ENCODE measurements at places on chromosomes 1 and 21.

- no peak for DNase-seq
Measured at GRCh38 chr1:243213045-243213787, 41.9 kb downstream of the CEP170 start.

DNA sequence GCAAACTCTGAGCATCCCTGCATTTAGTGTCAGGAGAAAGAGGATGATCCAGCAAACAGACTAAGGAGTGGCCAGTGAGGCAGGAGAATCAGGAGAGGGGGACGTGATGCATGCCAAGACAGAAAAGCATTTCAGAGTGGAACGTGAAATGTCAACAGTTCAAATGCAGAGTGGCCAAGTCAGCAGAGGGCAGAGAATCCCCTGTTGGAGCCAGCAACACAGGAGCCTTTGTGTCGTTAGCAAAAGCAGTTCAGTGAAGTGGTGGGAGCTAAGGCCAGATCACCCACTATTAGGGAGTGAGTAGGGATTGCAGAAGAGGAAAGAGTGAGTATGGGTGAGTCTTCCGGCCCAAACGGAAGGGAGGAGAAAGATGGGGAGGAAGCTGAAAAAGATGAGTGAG lies 6.6 kb upstream of the FCRL6 start:
- no peak for DNase-seq

GRCh38 chr1:87682565-87682964 lies 353.9 kb downstream of the LMO4 start:
- DNase-seq: no peak

DNA sequence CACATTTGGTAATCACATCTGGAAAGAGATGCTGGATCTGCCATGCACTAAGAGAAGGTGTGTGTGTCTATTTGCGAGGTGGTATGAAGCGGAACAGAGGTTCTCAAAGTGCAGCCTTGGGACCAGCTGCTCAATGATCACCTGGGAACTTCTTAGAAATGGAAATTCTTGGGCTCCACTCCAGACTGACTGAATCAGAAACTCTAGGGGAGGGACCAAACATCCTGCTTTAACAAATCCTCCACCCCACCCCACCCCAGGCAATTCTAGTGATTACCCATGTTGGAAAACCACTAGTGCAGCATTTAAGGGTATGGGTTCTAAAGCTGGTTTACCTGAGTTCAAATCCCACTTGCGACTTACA lies 143.9 kb upstream of the JUN start:
- no peak for DNase-seq

GRCh38 chr1:154720328-154721297 lies 112.6 kb upstream of the ADAR start:
- DNase-seq: no peak

DNA sequence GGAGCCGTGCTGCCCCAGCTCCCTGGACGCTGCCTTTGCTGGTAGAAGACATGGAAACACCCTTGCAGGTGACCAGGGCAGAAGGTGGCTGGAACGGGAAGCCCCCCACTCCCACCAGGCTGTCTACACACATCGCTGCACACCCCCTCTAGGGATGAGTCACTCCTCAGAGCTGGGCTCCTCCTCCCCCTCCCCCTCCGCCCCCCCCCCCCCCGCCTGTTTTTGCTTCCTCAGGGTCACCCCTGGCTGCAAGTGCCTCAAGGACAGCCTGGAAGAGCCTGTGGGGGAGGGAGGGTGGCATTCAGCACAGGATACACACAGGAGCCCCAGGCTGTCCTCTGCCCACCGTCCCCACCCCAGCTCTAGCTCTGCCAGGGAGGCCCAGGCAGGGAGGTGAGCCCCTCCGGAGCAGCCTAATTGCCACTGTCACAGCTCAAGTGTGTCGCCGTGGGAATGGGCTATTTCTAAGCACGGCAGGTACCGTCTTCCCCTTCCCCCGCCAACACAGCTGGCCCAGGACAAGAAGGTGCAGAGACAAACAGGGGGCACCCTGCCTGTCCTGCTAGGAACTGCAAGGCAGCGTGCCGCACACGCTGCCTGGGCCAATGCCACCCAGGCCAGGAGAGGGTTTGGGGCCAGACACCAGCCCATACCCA lies 2.5 kb downstream of the FNDC10 start:
- DNase-seq: no peak

- DNase-seq: peak; percentile 77
Measured at GRCh38 chr1:85061711-85062424, 13.6 kb upstream of the MCOLN3 start.

GRCh38 chr1:37177230-37177864 lies 143.0 kb upstream of the GRIK3 start:
- no peak for DNase-seq

- DNase-seq: no peak
Measured at GRCh38 chr1:197808880-197809279, 33.6 kb upstream of the DENND1B start.

- DNase-seq: no peak
Measured at GRCh38 chr1:17933971-17934370, 173.6 kb upstream of the IGSF21 start.

DNA sequence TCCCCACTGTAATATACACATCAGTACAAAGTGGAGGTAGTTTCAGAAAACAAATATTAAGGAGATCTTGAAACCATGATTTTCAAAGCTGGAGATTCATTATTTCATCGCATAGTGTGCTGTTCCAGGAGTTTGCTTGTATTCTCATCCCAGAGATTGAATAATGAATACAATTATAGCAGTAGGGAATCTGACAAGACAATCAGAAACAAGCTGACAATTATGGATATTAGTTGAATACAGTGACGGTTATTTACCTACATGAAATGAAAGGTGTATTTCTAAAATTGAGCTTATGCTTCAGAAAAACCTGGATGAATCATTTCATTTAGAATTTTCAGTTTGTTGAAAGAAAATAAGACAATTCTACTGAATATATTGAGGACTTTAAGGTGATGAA lies 2119.0 kb downstream of the MRPL39 start:
- no peak for DNase-seq

DNA sequence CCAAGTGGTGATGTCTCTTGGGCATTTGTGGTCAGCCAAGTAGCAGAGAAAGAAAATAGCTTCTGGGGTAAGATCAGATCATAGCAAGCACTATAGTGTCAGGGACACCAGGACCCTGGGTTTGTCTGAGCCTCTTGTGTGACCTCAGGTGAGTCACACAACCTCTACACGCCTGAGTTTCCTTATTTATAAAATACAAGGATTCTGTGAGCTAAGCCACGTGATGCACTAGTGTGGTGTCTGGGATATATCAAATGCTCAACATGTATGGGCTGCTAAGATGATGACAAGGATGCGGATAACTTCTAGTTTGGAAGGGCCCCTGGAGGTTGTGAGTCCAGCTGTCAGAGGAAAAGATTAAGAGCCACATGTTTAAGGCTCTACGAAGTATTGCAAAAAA lies 24.5 kb upstream of the ZNF436 start:
- no peak for DNase-seq

DNA sequence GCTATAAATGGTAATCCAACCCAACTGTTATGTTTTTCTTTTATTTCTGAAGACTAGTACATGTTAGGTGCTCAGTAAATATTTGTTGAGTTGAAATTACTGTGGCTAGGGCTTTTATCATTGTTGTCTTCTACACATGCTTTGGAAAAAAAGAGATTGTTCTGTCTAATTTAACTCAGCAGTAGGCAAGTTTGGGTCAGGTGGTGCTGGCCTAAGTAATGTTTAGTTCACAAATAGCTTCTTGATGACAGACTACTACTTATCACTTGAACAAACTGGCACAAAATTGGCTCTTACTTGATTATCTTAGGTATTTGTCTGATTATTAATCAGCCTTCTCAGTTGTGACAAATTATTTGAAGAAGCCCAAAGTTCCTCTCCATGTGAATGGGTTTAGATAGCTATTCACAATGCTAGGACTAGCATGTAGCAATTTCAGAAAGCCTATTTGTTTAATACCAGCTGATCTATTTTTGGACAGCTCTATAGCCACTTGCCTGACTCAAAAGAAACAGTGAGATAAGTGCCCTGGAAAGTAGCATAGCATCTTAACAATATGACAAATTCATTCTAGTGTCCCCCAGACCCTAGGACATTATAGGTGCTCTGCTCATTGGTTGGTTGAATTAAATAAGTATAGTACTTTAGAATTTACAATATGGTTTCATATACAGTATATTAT lies 32.6 kb downstream of the TMEM200B start:
- no peak for DNase-seq

DNA sequence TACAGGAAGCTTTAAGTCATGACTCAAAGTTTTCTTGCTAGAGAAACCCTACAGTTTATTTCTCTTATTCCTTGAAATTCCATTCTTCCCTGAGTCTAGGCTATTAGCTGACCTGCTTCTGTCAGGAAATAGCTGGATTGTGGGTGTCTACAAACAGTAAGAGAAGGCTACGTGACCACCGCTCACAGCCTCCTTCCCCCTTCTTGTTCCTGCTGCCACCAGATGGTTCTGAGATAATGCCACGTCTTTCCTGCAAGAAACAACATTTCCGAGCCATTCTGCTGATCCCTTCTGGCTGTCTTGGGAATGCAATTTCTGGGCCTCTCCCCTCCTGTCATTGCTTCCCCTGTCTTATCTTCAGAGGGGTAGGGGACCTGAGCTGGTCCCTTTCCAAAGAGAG lies 128.9 kb upstream of the SGIP1 start:
- no peak for DNase-seq

DNA sequence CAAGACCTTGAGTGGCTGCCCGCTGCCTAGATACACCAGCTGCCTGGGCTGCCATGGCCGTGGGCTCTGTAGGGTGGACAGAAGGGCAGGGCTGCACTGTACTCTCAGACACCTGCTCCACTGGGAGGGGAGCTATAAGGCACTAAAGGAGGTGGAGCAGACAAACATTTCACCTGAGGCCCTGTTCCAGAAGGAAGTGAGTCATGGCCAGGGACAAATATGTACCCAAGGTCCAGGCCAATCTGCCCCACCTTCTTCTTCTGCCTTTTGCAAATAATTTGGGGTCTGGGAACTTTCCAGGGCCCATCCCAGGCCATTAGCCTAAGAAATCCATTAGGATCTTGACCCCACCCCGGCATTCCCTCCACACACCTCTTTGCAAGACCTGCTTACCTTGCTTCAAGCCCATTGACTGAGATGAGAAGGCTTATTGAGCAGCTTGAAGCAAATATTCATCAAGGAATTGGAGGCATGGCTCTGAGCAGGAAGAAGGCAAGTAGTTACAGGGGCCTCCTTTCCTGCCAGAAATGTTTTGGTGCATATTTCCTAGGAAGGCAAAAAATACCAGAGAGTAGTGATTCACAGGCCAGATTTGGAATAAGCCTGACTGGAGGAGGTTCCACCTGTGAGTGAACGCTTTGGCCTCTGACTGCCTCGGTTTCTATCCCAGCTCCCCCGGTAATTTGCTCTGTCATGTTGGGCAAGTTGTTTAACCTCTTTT lies at the start of gene CAPN8:
CAPN8 (minus strand) TSS at position 110 of the 721 bp plus-strand sequence; CDS start at position 55, 55 bp downstream.
- DNase-seq: no peak

DNA sequence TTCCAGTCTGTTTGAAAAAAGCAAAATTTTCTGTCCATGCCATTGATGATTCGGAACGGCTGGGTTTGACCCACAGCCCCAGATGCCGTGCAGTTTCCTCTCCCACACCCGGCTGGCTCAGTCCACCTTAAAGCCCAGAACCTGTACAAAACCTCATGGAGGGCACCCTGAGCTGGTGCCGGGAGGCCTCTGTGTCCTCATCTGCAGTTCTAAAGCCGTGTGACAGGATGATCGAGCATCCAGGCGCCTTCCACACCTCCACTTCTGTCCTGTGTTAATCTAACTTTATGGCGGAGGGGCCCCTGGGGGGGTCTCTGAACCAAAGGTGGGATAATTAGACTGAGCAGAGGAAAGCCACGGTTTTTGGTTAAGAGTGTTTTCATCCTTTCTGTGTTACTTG lies 49.6 kb downstream of the SLC37A1 start:
- peak; percentile 16 for DNase-seq
